ENCODE measurements at places on chromosomes 4 and X.
A peak's percentile ranks its signal among the peaks of the same experiment; 100 is the strongest.

- DNase-seq: peak; percentile 25
Observed at GRCh38 chr4:139815778-139816601, 150.4 kb downstream of the MGST2 start.

GRCh38 chr4:29805916-29806480 lies 914.2 kb upstream of the PCDH7 start:
- no peak for DNase-seq

GRCh38 chr4:78784236-78784865 lies 8.2 kb downstream of the BMP2K start:
- DNase-seq: no peak

DNA sequence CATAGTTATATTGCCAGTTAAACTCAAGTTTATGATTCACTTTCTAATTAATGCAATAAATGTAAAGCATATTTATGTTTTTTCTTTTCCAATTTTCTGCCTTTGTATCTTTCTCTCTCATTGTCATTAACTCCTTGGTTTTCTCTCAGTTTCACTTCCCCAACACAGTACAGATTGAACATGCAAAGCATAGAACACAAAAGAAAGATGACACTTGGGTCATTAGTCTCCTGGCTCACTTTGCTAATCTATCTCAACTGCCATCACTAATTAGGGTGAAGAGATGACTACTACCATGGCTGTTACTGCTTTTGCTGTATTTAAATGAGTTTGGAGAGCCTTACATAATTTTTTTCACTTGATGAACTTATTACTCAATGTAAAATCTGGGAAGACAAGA lies 12.3 kb upstream of the NAA11 start:
- no peak for DNase-seq

- no peak for DNase-seq
Observed at GRCh38 chr4:31598639-31599038, 878.5 kb downstream of the PCDH7 start.

- DNase-seq: no peak
Observed at GRCh38 chrX:19746919-19747651, 140.3 kb downstream of the SH3KBP1 start.

- no peak for DNase-seq
Observed at GRCh38 chr4:1233641-1234308, 15.2 kb downstream of the CTBP1 start.

- DNase-seq: no peak
Observed at GRCh38 chr4:8000721-8001491, 61.2 kb upstream of the AFAP1 start.

GRCh38 chr4:73609706-73610105 lies 10.5 kb downstream of the RASSF6 start:
- no peak for DNase-seq

- no peak for DNase-seq
Observed at GRCh38 chr4:84915396-84915780, 51.1 kb downstream of the WDFY3 start.

DNA sequence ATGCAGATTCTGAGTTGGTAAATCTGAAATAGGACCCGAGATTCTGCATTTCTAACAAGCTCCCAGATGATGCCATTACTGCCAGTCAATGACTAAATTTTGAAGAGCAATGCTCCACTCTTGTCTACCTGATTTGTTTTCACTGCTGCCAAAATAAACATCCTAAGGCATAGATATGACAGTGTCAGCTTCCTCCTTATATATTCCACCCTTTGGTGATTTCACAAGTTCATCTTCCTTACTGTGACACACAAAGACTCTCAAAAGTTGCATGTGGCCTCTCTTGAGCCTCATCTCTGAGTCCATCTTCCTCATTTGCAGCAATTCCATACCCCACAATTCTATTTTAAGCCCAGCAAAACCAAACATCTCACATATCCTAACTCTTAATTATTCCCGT lies 110.9 kb downstream of the FBXW7 start:
- DNase-seq: no peak

DNA sequence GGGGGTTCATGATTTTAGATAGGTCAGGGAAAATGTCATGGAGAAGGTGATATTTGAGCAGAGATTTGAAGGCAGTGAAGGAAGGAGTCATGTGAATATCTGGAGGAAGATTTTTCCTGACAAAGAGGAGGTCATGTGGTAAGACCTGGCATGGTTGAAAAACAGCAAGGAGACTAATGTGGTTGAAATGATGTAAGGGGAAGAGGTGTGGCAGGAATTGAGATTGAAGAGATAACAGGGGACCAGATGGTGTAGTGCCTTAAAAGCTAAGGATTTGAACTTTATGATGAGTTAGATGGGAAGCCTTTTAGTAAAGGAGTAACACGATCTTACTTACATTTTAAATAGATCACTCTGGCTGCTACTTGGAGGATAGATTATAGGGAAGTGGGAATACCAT lies 210.9 kb downstream of the RTL9 start:
- DNase-seq: no peak

- peak; percentile 44 for DNase-seq
Observed at GRCh38 chrX:76253432-76253831, 80.6 kb downstream of the PBDC1 start.

- DNase-seq: no peak
Observed at GRCh38 chr4:48255072-48255958, 14.3 kb downstream of the TEC start.

DNA sequence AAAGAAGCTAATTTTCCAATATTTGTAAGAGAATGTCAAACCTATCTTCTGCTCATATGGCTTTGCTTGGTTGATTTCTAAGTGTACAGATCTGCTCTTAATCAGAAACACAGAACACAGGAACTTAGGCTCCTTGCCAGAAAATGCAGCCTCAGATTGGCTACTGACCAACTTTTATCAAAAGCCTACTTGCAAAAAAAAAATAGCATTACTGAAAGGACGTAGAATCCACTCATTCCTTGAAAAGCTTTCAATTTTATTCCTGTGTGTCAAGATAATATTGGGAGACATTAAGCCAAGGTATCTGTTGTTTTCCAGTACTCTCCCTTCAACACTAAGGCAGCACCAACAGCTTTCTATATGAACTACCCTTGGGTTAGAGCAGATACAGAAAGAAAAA lies 127.6 kb upstream of the INTU start:
- no peak for DNase-seq

- no peak for DNase-seq
Observed at GRCh38 chr4:3136454-3136853, 62.0 kb downstream of the HTT start.

- DNase-seq: no peak
Observed at GRCh38 chrX:67724359-67725110, 180.7 kb downstream of the AR start.

- DNase-seq: no peak
Observed at GRCh38 chr4:185638093-185638492, 102.8 kb upstream of the PDLIM3 start.

- no peak for DNase-seq
Observed at GRCh38 chrX:623599-624315, 6.8 kb upstream of the SHOX start.

- DNase-seq: no peak
Observed at GRCh38 chr4:112377171-112377570, 80.0 kb downstream of the ALPK1 start.

- no peak for DNase-seq
Observed at GRCh38 chr4:113057891-113058290, 8.4 kb downstream of the ANK2 start.

- no peak for DNase-seq
Observed at GRCh38 chr4:129346734-129347133, 250.8 kb downstream of the C4orf33 start.

- DNase-seq: no peak
Observed at GRCh38 chr4:54254915-54255246, 25.8 kb downstream of the PDGFRA start.

DNA sequence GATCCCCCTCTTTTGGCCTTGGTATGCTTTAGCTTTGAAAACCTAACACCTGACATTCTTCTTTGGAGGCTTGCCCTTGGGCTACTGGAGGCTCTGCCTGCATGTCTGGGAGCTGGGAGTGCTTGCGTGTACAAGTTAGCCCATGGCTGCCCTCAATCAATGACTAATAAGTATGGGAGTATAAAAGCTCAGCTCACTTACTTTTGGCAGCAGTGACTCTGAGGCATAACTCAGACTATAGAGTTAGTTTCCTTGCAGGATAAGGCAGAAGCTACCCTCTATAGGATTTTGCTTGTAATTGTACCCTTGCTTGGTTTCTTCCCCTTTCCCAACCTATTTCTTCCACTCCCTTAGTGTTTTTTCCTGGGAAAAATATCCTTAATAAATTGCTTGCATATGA lies 247.9 kb downstream of the PPP1R2C start:
- no peak for DNase-seq

GRCh38 chr4:28443801-28444412 lies 1583.3 kb downstream of the STIM2 start:
- DNase-seq: no peak

DNA sequence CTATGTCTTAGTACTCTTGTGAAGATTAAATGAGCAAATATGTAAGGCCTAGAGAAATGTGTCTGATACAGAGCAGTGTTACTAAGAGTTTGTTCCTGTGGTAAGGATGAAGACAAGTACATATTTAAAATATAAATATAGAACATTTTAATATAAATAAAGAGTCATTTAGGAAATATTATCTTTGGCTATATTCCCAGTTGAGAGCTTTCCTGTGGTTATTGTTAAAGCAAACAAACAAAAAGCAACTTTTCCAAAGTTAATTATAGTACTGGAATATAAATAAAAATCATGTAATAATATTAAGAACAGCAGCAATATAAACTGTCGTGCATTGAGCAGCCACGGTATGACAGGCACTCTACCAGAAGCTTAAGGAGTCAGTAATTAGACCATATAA lies 472.5 kb downstream of the INPP4B start:
- DNase-seq: no peak

GRCh38 chrX:29992083-29992482 lies 223.3 kb upstream of the MAGEB2 start:
- no peak for DNase-seq

DNA sequence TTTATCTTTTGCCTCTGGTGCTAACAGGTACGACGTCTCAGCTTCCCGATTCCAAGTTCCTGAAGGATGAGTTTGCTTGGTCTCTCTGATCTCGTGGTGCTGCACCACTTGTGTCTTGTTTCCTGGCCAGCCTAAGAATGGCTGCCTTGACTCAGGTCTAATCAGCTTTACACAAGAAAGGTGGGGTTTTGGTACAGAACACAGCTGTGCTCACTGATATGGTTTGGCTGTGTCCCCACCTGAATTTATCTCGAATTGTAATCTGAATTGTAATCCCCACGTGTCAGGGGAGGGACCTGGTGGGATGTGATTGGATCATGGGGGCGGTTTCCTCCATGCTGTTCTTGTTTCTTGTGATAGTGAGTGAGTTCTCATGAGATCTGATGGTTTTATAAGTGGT lies 305.3 kb upstream of the NOCT start:
- no peak for DNase-seq

DNA sequence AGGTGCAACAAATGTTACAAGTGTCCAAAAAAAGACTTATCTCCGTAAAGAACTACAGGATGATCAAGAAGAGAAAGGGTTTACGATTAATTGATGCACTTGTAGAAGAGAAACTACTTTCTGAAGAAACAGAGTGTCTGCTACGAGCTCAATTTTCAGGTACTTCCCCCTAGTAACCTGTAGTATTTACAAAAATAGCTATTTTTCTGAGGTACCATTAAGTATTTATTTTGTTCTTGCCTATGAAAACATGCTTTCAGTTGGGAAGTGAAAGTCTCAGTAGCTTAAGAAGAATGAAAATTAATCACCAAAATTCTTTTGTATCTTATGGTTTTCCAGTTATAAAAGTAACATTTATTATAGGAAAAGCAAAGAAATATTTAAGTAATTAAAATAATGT lies 5.9 kb downstream of the THAP9 start:
- DNase-seq: no peak

DNA sequence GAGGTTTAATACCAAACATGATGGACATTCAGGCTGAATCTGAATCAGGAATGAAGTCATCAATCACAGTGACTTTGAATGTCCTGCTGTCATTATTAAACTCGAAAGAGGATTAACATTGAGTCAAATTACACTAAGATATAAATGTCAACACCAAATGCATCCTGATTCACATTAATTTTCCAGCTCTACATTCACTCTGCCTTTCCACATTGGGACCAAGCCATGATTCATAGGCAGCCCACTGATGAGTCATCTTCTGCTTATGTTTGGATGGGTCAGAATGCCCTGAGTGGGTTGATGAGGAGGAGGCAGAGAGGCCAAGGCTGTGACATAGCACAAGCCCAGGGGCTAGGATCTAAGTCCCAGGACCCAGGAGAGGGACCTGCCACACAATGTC lies 247.6 kb upstream of the RPS6KA3 start:
- peak; percentile 8 for DNase-seq

- DNase-seq: no peak
Observed at GRCh38 chr4:24131954-24132673, 242.3 kb upstream of the PPARGC1A start.
